ENCODE measurements at places on chromosomes 5 and 9.
A peak's percentile ranks its signal among the peaks of the same experiment; 100 is the strongest.

DNA sequence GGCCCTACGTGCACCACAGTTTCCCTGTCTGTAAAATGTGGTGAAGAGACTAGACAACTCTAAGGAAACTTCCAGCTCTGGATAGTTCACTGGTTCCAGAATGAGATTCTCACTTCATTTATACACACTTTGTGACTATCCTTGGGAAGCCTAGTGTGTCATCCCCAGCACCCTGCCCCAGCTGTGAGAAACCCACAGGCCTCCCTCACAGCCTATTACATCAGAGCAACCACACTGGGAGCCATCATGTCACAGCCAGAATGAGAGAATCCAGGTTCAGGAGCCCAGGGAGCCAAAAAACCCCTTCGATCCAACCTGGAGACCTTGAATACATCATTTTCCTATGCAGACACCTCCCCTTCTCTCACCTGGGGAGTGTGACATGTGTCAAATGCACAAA, 21.0 kb upstream of the HAND1 start:
- DNase-seq: no peak

- no peak for DNase-seq
Observed at GRCh38 chr9:94173632-94174031, 85.5 kb upstream of the ZNF169 start.

- no peak for DNase-seq
Observed at GRCh38 chr5:117207088-117207668, 632.6 kb upstream of the SEMA6A start.

- peak; percentile 44 for DNase-seq
Observed at GRCh38 chr5:137565450-137565849, 66.3 kb upstream of the SPOCK1 start.

- no peak for DNase-seq
Observed at GRCh38 chr9:13502484-13502883, 223.0 kb upstream of the MPDZ start.

DNA sequence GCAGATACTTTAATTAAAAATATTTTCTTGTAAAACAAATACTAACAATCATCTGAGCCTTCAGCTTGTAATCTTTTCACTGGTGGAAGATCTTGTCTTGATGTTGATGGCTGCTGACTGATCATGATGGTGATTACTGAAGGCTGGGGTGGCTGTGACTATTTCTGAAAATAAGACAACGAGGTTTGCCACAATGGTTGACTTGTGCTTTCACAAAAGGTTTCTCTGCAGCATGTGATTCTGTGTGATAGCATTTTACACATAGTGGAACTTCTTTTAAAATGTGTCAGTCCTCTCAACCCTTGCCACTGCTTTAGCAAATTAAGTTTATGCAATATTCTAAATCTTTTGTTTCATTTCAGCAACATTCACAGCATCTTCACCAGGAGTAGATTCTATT, 461.0 kb downstream of the CCDC171 start:
- peak; percentile 13 for DNase-seq

- peak; percentile 65 for DNase-seq
Observed at GRCh38 chr5:84384604-84385575, at the start of gene EDIL3. Gene EDIL3, minus strand, starts transcription at chr5:84384880. Its CDS starts 506 bp downstream, at chr5:84384374.

DNA sequence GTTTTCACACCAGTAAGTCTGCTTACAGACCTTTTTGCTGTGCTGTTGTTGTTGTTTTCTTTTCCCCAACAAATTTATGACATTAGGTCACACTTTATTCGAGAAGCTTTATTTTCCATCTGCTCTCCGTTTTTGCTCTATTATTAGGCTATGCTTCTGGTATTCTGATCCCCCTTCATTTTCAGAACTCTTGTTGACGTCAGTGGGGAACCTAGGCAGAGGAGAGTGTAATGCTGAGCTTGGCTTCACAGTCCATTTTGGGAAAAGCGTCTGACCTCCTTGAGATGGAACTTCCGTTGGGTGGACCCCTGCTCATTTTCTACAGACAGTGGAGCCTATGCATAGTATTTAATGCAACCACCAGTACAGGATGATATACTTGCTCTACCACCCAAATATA, 387.9 kb upstream of the MEF2C start:
- DNase-seq: no peak

DNA sequence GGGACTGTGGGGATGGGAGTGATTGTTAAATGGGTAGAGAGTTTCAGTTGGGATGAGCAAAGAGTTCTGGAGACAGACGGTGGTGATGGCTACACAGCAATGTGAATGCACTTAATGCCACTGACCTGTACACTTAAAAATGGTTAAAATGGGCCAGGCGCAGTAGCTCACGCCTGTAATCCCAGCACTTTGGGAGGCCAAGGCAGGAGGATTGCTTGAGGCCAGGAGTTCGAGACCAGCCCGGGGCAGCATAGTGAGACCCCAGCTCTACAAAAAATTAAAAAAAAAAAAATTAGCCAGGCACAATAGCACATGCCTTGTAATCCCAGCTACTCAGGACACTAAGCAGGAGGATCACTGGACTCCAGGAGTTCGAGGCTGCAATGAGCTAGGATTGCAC, 7.7 kb downstream of the LMAN2 start:
- no peak for DNase-seq

DNA sequence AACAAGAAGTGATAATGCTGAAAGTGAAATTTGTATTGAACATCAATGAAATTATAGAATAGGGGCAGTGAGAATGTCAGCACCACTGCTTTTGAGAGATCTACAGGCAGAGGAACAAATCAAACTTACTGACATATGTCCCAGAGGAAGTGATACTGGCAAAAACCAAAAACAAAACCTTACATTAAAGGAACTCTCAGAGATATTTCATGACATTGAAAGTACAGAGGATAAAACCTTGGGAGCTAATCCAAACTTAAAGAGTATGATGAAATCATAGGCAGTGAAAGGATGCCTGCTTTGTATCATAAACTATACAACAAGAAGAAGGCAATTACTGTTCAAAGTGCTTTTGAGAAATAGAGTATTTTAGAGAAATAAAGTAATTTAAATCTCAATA, 90.4 kb upstream of the SV2C start:
- no peak for DNase-seq

GRCh38 chr5:132044207-132044606, 16.2 kb upstream of the IL3 start:
- DNase-seq: no peak

DNA sequence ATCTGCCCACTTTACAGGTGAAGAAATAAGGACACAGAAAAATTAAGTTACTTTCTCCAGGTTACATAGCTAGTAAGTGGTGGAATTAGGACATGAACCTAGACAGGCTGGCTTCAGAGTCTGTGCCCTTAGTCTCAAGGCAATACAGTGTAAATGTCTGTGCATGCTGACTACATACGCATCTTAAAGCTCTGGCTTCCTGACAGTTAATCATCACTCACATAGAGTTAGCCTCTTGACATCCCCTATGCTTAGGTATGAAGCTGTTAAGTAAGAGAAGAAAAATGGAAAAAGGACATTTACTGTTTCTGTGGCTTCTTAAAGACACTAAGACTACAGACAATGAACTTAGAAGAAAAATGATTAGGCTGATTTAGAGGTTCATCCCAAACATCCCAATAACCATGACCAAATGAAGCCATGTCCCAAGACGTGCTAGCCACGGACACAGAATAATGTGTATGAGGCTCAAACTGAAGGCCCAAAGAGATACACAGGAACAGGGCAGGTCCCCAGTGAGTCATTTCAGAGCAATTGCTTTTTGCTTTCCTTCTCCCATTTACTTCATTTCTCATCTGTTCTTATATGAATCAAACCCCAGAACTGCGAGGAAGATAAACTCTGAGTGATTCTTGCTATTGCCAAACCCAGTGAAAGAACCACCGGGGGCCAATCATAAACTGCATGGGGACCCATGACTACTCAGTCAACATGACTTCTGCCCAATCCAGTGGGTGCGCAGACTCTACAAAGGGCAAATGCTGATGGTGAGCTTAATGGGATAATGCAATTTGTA, 100.0 kb upstream of the IFNK start:
- DNase-seq: no peak

DNA sequence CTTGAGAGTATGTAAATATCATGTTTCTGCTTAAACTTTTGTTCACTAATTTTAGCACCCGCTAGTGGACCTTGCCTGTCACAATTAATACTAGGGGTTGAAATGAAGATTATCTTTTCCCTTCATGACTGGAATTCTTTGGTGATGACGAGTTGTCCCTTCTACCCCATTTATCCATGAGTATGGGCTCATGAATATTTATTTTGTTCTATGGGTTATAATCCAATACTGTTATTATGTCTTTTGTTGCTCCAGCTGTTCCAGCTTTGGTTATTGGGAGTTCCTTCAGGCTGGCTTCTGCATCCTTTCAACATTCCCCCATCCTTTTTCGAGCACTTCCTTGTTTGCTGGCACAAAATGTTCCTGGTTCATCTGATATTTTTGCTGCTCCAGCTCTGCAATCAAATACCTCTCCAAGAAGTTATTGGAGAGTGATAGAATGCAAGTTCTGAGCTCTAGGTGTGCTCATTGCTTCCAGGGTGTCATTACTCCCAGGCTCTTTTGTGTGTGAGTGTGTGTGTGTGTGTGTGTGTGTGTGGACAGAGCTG, 19.7 kb upstream of the ARHGEF28 start:
- peak; percentile 52 for DNase-seq

DNA sequence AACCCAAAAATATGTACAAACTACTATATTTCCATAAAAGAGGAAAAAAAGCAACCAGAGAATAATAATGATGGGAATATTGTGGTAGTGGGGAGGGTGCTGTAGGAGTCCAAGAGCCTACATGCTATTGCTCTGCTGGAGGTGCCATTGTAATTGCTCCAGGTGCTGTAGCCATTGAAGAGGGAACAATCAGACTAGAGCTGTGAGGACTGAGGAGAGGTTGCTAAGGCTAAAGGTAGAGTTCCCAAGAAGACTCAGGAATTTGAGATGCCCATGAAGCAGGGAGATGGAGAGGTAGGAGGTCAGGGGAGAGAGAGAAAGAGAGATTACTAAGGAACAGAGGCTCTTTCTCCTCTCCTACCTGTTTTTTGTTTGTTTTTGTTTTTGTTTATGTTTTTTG, 394.0 kb downstream of the DMRTA1 start:
- no peak for DNase-seq

DNA sequence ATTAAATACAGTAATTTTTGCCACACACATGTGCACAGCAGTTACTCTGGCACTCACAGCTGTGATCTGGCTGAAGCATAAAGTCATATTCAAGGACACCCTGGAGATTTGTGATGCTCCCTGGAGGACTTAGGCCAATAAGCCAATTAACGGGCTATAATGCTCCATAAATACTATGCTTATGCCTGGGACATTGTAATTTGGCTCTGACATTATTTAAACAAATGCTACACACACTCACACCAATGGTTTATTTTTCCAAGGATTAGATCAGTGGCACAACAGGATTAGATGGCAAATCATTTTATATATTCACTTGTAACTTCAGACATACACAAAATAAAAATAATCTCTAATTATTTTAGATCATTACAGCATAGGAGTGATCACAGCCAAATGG, 111.2 kb downstream of the LMNB1 start:
- no peak for DNase-seq

DNA sequence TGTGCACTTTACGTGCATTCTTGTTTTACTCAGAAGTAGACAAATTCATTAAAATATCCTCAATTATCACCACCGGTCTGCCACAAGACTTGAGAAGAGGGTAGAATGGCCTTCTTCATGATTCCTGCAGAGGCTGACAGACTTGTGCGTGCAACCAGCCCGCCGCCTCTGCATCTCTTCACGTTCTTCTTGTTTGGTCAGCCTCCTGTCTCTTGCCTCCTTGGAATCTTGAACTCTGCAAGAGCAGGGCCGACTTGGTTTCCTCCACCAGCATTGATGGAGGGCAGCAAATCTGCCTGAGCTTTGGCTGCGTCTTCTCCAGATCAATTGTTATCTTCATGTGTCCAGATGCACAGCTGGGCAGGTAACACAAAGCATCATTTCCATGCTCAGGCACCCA, 20.2 kb downstream of the UBE2QL1 start:
- DNase-seq: no peak

DNA sequence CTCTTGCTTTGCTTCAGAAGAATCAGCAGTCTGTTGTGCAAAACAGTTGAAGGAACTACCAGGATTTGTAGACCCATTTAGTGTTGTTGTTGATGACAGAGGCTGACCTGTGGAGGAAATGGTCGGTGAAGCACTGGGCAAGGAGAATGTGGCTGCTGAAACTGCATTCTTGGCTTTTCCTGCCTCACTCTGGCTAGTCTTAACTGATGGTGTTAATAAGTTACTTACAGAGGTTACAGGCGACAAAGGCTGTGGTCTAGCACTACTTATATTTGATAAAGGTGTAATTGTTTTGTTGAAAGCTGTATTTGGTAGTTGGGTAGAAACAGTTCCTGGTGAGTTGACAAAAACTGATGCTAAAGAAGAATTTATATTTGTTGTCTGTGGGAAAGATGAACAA, 31.5 kb downstream of the MLANA start:
- no peak for DNase-seq

GRCh38 chr5:59301727-59302126, 591.8 kb downstream of the PDE4D start:
- DNase-seq: no peak

- peak; percentile 54 for DNase-seq
Observed at GRCh38 chr5:74127381-74128320, 501.7 kb downstream of the ARHGEF28 start.

DNA sequence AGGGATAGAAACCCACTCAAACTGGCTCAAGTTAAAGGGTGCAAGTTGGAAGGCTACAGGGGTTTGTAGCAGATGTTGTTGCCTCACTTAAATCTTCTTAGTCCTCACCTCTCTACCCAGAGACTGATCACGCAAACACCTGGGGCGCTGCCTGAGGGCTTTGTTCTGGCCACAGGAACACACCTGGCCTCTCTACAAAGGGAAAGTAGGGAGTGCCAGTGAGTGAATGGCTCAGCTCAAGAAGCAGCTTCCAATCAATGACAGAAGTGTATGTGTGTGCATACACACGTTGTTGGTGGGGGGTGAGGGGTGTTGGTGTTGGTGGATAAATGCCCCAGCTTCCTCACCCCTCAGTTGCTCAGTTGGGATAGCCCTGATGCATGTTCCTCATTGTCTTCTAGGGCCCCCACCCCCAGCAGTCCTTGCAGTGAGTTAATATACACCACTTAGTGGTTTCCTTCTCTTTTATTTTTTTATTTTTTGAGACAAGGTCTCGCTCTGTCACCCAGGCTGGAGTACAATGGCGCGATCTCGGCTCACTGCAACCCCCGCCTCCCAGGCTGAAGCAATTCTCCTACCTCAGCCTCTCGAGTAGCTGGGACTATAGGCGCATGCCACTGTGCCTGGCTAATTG, 30.6 kb upstream of the CTNNA1 start:
- DNase-seq: no peak

- DNase-seq: peak; percentile 67
Observed at GRCh38 chr9:99807276-99807852, 14.3 kb upstream of the NR4A3 start.
